NCI-H82 (cell line): ENCODE measurements at places on chromosomes 11 and 22.

- DNase-seq = no peak
These were observed 3.7 kb downstream of the ADAMTS15 start for GRCh38 chr11:130452176-130452575.

- no peak for DNase-seq
These were observed 27.9 kb downstream of the GLB1L2 start for GRCh38 chr11:134359646-134360045.

- no peak for DNase-seq
These were observed 293.2 kb downstream of the NTM start for GRCh38 chr11:131663405-131664200.

DNA sequence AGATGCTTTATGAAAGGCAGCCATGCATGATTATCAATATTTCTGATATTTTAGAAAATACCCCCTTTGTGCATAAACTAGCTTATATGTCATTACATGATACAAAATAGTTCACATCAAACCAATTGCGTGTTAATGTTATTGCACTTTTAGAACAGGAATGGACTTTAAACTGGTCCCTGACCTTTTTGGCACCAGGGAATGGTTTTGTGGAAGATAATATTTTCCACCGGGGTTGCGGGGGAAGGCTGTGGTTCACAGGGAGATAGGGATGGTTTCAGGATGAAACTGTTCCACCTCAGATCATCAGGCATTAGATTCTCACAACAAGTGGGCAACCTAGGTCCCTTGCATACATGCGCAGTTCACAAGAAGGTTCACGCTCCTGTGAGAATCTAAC lies 16.5 kb upstream of the LGR4 start:
- DNase-seq = no peak

DNA sequence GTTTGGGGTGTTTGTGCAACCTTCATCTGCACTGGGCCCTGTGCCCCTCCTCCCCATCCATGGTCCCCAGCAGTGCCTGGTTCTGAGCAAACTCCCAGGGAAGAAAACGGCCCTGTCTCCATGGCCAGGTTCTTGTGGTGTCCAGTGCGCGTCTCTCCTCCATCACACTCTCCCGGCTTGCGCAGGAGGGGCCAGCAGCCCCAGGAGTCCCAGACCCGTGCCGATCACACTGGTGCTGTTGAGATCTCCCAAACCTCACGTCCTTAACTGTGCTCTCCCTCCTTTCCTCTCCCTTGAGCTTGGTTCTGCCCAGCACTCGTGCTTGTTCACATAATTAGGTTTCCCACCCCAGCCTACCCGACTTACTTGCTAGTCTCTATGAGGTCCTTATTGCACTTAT lies 10.9 kb upstream of the GRK2 start:
- DNase-seq = no peak

- DNase-seq = no peak
These were observed 28.7 kb downstream of the TPBGL start for GRCh38 chr11:75269367-75269660.
